Muscle of arm (tissue), 14 donors: ENCODE measurements at places on chromosomes 6 and 20.

DNA sequence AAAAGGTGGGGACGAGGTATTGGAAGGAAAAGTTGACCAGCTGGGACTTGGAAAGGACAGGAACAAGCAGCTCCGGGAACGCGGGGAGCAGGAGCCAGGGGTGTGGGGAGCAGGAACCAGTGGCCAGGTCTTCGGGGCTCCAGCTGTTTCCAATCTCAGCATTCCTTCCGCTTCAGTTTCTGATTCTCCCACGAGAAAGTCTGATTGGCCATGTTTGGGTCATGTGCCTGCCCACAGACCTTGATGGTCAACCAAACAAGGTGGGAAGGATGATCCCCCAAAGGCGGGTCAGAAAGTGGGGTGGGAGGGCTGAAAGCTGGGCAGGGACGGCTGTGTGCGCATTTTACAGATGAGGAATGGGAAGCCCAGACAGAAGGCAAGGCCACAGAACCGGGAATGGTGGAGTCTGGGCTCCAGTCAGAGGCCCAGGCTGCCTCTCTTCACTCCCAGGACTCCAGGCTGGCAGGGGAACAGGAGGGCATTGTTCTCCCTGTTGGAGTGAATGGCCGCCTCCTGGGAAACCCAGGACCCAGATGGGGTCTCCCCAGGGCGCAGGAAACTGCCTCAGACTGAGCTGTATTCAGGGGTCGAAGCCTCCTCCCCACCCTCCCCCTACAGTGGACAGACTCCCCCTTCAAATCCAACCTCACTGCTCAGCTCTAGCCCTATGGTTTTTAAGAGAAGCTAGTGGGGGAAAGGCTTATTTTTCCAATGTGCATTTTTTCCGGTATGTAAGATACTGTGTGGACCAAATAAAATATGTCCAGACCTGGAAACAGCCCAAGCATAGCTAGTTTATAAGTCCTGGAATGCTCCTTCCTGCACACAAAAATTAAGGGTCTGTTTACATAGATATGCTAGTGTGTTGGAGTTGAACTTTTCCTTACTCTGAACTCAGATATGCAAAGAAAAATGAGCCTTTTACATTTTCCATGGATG is 12.2 kb upstream of the PTGIS start:
- peak; percentile 82 for DNase-seq

DNA sequence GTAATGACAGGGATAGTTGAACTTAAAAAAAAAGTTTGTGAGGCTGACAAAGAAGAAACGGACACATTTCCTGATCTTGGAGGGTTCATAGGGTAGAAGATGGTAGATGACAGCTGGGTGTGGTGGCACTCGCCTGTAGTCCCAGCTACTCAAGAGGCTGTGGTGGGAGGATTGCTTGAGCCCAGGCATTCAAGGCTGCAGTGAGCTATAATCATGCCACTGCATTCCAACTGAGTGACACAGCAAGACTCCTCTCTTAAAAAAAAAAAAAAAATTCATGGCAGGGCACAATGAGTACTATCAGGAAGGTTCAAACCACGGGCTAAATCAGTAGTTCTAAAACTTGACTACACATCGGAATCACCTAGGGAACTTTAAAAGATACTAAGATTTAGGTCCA is 2.0 kb upstream of the MICA start:
- DNase-seq = no peak

DNA sequence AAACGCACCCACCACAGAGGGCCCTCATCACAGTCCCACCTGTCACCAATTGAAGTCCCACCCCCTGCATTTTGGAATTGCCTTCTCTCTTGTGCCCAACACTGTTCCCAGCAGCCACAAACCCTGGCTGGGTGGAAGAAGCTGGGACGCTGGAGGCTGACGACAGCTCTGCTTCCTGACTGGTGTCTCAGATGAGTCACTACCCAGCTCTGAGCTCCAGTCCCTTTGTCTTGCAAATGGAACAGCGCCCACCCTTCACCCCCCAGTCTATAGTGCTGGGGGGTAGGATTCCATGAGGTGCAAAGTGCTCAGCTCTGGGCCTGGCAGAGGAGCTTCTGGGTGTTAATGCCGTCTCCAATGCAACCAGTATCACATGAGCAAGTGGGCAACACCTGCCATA is 85.3 kb downstream of the DLGAP4 start:
- no peak for DNase-seq

- peak; percentile 93 for DNase-seq
Measured at GRCh38 chr6:127459231-127459641, at the start of gene KIAA0408. TSS of gene KIAA0408 (minus strand) at chr6:127459389. CDS start at chr6:127453981, 5,408 bp downstream.

GRCh38 chr6:37239950-37240713 is 17.4 kb upstream of the TBC1D22B start:
- DNase-seq = peak; percentile 95

- no peak for DNase-seq
Measured at GRCh38 chr20:60131375-60131774, 173.2 kb downstream of the CDH26 start.

GRCh38 chr20:37144856-37145404 is 34.2 kb upstream of the RPN2 start:
- no peak for DNase-seq

DNA sequence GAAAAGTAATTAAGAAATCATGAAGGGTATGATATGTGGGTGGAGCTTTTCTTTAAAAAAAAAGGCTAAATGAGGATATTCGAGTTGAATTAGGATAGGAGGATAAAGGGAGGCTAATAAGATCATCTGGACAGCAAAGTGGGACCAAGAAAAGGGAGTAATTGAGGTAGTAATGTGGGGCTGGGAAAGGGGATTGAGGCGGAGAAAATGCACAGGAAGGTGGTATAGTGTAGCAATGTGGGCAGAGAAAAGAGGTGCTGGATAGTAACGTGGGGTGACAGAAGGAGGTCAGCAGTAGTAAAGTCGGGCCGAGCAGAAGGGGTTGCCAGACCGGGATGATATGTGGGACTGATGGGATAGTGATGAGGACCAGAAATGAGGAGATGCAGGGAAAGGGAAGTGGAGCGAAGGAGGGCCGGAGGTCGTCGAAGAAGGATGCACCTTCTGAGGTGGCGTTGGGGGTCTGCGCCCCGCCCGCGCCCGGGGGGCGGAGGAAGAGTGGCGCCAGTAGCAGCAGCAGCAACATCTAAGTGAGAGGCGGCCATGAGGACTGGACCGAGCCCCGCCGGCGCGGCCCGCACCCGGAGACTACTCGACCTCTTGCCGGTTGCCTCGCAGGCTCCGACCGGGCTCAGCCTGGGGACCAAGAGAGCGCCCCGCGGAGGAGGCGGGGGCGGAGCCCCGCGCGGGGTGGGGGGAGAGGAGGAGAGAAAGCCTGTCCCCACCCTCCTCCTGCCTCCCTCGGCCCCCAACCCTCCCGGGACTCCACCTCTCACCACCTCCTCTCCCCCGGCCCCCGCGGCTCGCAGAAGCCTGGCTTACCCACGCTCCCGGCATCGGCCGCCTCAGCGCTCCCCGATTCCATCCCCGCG is 887 bp downstream of the GABBR1 start:
- DNase-seq = peak; percentile 46

- DNase-seq = no peak
Measured at GRCh38 chr6:6515691-6516607, 72.6 kb upstream of the LY86 start.

DNA sequence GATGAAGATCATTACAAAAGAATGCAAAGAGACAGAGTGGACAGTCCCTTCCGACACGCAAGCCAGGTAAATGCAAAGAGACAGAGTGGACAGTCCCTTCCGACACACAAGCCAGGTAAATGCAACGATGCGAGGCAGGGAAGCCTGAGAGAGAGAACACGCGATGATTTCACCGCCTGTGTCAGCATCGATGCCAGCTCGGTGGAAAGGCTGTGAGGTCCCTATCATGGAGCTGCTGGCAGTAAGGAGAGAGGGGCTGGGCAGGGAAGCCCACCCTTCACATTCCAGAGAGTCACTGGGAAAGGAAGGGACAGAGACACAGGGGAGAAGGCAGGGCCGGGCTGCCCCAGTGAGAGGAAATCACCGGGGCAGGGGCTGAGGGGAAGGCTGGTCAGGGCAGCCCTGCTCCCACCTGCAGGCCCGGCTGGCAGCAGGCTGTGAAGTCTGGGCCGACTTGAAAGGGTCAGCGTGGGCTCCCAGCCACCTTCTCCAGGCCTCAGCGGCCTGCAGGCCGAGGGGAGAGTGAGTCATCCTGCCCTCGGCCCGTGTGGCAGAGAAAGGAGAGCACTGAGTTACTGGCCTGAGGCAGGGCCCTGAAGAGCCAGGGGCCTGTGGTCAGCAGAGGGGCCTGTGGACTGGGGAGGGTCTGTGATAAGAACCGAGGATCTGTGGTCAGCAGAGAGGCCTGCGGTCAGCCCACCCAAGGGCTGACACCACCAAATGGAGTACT is 80.4 kb downstream of the DACT2 start:
- no peak for DNase-seq

DNA sequence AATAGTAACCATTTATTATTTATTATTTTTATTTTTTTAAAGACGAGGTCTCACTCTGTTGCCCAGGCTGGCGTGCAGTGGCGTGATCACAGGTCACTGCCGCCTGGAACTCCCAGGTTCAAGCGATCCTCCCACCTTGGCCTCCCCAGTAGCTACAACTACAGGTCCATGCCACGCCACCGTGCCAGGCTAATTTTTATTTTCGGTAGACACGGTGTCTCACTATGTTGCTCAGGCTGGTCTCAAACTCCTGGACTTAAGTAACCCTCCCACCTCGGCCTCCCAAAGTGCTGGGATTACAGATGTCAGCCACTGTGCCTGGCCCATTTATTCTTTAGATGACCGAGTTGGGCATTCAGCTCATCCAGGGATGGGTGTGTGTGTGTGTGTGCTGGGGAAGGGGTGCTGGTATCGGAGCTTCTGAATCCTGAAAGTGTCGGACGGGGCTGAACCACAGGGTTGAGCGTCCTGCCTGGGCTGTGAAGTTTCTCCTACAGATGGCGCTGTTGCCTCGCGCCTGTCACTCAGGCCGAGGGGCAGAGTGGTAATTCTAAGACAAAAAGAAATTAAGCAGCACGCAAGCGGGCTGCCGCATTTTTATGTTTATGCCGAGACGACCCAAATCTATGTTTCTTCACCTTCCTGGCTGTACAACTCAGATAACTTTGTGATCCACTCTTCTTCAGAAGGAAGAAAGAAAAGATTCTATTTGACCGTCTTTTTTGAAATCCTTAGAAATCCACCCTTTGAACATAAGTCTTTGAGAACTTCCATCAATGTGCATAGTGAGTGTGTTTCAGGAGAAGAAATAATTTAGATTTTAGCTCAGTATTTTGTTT is 252.8 kb downstream of the CDH26 start:
- peak; percentile 75 for DNase-seq

DNA sequence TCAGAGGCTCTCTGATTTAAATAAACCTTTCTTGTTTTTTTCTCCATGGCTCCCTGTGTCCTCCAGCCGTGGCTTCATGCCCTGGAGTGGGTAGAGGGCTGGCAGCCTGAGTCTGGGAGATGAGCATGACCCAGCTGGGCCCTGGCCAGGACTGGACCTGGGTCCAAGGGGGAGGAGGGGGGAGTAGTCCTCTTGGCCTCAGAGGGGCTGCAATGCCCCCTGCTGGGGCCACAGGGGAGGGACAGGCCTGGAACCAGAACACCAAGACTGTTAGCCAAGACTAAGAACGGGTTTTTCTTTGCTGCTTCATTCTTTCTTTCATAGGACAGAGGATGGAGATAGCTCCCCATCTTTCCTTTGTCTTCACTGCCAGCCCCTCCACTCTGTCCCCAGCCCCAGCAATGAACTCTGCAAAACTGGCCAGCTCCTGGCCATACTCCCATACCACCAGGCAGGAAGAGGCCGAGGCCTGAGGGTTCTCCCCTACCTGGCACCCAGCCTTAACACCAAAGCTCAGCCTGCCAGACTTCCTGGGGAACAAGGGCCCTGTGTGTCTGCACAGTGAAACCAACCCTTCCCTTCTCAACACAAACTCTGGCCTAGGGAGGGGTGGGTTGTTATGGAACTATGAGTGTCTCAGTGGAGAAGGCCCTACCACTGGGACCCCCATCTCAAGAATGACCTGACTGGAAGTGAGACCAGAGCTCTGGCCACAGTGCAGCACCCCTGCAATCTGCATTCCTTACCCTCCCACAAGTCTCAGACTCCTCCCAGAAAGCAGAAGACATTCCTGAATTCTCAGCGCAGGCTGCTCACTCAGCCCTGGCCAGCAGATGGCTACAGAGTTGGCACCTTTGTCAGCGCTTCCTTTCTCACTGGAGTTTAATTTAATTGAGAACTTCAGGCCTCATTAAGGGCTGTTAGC is 11.0 kb downstream of the SLC29A1 start:
- DNase-seq = peak; percentile 68

DNA sequence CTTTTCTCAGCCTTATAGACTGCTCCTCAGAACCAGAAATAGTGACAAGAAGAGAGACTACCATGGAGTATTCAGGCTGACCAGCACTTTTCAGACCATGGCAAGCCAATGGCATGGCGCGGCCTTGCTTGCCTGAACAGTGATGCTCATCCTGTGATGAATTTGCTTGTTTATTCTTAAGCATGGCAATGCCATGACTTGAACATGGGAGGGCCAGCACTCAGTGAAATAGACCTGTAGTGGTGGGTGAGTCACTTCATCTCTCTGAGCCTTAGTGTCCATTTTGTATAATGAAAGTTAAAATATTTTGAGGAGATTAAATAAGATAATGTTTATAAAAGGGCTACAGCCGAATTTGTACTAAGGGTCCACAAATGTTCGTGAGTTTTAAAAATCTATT is 79.1 kb downstream of the LRRC1 start:
- DNase-seq = no peak

GRCh38 chr6:55584654-55585354 is 5.8 kb upstream of the HMGCLL1 start:
- DNase-seq = peak; percentile 58

DNA sequence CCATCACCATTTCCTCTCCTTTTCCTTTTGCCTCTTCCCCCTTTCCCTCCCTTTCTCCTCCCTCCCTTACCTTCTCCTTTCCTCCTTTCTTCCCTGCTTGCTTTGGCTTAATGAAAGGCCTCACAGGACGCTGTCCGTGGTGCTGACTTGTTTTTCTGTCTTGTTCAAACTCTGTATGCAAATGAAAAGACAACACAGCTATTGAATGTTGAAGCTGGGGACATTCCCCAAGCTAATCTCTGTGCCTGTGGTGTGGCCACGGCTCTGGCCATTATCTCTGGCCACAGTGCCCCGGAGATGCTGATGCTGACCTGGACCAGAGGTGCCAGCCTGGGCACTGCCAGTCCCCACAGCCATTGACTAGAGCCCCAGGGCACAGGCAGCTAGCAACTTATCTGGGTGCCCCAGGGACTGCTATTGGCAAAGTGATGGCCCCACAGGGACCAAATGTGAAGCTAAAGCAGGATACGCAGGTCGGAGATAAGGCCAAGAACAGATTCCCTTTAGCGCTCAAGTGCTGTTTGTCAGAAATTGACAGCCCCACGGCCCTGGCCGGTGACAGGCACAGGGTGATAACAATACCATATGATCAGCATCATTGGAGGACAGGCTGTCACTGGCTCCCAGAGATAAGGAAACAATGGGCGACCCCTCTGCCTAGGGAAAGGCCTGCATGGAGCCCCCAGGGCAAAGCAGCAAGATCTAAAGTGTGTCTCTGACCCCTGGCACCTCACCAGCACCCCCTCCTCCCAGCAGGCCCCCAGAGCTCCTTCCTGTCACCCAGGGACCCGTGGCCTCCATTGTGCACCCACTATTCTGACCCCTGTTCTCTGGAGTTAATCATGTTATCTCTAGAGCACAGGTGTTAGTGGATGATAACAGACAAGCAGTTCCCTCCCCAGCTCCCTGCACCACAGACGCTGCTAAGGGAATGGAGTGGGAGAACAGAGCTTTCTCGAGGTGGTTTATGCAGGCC is 31.6 kb upstream of the SLC32A1 start:
- peak; percentile 78 for DNase-seq
